ENCODE measurements at places on chromosomes 3 and 15.

DNA sequence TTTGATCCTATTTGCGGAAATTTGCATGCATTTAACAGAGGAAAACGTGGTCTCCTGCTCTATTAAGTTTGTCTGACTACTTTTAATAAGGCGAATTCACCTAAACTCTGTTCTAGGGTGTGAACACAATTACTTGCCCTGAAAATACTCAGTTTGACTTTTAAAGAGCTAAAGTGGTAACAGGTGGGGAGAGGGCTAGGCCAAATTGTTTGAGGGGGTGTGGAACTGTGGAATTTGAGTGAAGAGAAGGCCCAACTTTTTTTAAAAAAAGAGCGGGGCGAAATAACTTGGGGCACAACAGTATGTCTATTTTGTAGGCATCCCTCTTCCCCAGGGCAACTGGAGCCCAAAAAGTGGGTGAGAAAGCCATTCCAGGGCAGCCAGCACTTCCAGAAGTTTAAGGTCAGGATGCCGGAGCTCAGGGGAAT is 580 bp upstream of the FXR1 start:
- DNase-seq = no peak

DNA sequence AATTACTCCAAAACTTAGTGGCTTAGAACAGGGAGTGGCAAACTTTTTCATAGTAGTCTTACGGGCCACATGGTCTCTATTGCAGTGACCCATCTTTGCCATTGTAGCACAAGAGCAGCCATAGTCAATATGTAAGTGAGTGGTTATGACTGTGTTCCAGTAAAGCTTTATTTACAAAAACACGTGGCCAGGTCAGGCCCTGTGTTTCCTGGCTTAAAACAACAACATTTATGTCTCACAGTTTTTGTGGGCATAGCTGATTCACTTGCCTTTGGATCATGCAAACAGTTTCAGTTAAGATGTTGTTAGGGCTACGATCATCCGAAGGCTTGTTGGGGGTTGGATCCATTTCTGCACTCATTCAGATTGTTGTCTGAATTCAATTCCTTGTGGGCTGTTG is 103.8 kb downstream of the CHCHD6 start:
- DNase-seq = no peak

- no peak for DNase-seq
These were observed 7.6 kb upstream of the APEH start for GRCh38 chr3:49666592-49666991.

DNA sequence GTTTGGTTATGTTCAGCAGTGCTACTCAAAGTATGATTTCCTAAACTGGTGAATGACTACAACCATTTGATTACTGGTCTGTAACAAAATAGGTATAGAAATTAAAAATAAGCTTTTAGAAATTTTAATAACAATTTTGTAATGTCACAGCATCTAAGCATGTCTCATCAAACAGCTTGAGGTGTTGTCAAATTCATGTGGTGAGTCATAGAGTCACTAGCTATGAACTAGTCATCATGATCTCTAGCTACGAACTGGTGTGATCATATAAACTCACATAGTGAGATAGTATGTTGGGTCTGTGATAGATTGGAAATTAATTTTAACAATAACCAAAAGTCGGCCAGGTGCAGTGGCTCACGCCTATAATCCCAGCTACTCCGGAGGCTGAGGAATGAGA is 213.9 kb upstream of the RBMS3 start:
- no peak for DNase-seq

DNA sequence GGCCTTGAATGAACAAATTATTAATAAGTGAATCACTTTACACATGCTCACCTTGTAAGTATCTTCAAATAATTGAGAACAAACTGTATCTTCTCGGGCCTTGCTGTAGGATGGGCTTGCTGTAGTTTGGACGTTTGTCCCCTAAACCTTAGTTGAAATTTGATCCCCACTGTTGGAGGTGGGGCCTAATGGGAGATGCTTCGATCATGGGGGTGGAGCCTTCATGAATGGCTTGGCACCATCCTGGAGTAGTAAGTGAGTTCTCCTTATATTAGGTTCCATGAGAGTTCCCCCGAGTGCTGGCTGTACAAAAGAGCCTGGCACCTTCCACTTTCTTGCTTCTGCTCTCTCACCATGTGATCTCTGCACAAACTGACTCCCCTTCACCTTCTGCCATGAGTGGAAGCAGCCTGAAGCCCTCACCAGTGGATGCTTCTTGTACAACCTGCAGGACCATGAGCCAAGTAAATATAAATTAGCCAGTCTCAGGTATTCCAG is 29.3 kb downstream of the PIGB start:
- DNase-seq = no peak
